ENCODE measurements at places on chromosomes 6 and 20. TPM values are rescaled to one million over a fixed set of nuclear protein-coding genes. Genes with fewer than 3 reads are reported as not detected.

DNA sequence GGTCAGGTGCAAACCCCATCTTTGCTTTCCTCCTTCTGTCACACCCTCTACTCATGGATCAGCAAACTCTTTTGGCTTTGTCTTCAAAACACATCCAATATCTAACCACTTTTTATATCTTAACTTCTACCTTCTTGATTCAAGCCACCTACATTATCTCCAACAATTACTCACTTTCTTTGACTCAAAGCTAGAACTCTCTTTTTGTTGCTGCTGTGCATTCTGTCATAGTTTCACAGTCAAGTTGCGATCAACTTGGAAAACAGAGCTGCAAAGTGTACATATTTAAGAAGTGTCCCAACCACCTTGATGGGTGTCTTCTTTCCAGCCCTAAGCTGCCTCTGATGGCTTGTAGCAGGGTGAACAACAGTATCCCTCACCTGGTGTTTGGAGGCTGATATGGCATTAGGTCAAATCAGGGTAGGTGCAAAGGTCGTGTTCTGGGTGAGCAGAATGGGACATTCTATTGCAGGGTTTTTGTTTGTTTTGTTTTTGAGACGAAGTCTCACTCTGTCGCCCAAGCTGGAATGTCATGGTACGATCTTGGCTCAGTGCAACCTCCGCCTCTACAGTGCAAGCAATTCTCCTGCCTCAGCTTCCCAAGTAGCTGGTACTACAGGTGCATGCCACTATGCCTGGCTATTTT lies 43.4 kb upstream of the RALGAPA2 start:
- H3K36me3 ChIP-seq = no peaks in the 10 kb centered on the region
- H3K27ac ChIP-seq = no peak overlapping the region
- no peak overlapping the region for H3K4me3 ChIP-seq
- no peaks in the 10 kb centered on the region for H3K4me1 ChIP-seq

DNA sequence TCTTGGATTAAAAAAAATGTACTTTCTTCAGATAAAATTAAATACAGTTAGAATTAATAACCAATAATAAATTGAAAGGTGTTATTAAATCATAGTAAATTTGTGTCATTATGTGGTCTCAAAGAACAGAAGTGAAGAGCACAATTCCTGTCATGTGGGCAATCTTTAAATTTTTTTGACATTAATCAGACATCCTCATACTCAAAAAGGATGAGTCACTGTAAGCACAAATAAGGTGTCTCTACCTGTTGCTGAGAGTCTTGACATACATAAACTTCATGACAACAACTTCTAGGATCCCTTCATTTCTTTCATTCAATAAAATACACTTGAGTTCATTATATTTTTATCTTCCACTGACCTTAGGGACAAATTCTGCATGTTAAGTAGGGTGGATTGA lies 76.1 kb downstream of the SLC22A3 start:
- H3K4me3 ChIP-seq = no peak overlapping the region
- H3K4me1 ChIP-seq = peaks cover 60% of the 10 kb centered on the region
- no peak overlapping the region for H3K27ac ChIP-seq
- H3K27me3 ChIP-seq = no peaks in the 10 kb centered on the region

DNA sequence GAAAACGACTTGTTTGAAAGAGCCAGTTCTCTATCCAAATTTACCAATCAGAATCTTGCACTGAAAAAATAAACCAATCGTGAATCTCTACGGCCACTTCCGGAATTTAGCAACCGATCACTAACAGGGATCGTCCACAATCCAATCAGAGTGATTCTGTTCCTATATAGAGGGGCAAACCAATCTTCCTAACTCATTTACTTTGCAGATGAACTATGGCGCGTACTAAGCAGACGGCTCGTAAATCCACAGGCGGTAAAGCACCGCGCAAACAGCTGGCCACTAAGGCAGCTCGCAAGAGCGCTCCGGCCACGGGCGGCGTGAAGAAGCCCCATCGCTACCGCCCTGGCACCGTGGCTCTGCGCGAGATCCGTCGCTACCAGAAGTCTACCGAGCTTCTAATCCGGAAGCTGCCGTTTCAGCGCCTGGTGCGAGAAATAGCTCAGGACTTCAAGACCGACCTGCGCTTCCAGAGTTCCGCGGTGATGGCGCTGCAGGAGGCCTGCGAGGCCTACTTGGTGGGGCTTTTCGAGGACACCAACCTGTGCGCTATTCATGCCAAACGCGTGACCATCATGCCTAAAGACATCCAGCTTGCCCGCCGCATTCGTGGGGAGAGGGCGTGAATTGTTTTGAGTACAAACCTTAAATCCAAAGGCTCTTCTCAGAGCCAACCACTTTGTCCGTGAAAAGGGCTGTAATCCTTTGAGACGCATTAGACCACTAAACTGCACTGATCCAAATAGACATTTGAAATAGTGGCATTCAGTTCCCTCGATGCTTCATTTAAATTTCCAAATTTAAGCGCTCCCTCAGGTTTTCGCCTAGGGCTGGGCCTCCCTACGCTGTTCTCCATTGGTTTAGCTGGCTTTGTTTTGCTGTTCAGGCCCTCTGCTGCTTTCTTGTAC lies 138.0 kb downstream of the HFE start:
- H3K27ac ChIP-seq = peak overlapping the region; percentile 87
- no peak for DNase-seq
- H3K27me3 ChIP-seq = no peaks in the 10 kb centered on the region
- peak overlapping the region; percentile 35 for H3K4me3 ChIP-seq
- peaks cover 15% of the 10 kb centered on the region for H3K4me1 ChIP-seq

- no peaks in the 10 kb centered on the region for H3K27me3 ChIP-seq
- H3K4me3 ChIP-seq = no peak overlapping the region
- no peak overlapping the region for H3K27ac ChIP-seq
- no peak for DNase-seq
These were observed 321.5 kb upstream of the JARID2 start for GRCh38 chr6:14924126-14925024.

DNA sequence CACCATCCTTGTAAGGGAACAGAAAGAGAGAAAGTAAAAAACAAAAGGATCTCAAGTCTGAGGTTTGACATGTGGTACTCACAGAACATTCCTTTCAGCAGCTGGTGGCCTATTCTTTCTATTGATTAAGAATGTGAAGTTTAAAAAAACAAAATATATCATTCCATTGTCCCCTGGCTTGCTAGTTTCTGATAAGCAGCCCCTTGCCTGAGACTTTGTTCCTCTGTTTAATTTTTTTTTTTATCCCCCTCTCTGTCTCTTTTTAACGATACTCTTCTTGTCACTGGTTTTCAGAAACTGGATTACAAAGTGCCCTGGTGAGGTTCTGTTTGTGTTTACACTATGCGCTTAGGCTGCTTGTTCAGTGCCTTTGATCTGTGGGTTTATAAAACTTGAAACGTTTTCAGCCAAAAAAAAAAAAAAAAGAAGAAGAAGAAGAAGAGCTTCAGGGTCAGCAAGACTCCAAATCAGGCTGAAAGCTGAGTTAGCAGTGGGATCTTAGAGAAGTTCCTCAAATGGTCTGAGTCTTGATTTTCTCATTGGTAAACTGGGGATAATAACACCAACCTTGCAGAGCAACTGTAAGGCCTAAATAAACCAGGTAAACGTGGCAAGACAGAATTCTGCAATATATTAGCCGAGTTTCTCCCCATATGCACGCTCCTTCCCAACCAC lies 45.1 kb upstream of the SLC22A23 start:
- no peaks in the 10 kb centered on the region for H3K4me1 ChIP-seq
- H3K4me3 ChIP-seq = no peak overlapping the region
- no peak overlapping the region for H3K27ac ChIP-seq
- DNase-seq = no peak

DNA sequence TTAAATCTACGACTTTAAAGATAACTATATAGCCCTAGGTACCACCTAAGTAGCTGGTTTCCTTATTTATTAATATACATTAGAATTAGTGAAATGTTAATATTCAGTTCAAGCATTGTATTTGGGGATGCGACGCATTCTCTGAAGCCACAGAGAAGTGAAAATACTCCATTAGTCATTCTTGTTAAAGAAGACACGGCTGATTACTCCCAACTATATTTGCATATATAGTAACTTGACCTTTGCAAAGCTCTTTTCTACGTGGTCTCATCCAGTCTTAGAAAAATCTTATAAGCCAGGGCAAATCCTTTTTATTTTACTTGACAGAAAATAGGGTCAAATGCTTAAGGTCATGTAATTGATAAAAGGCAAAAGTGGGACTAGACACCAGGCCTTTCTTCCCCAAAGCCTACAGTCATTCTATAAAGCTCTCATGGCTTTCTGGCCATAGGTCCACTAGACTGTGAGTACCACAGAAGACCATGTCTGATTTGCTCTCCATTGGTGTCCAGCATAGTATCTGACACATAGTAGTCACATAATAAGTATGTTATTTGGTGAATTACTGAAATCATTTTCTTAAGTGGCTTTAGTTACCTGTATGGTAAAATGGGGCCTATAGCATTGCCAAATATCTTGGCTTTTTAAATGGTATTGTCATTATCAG lies 11.3 kb downstream of the ZHX3 start:
- H3K36me3 ChIP-seq = no peaks in the 10 kb centered on the region
- no peak overlapping the region for H3K27ac ChIP-seq
- H3K4me3 ChIP-seq = no peak overlapping the region
- no peak for DNase-seq

- no peaks in the 10 kb centered on the region for H3K27me3 ChIP-seq
- no peaks in the 10 kb centered on the region for H3K4me1 ChIP-seq
- H3K27ac ChIP-seq = no peak overlapping the region
- no peaks in the 10 kb centered on the region for H3K36me3 ChIP-seq
- no peak for DNase-seq
- no peak overlapping the region for H3K4me3 ChIP-seq
These were observed 81.4 kb downstream of the CARMIL1 start for GRCh38 chr6:25360621-25361020.

DNA sequence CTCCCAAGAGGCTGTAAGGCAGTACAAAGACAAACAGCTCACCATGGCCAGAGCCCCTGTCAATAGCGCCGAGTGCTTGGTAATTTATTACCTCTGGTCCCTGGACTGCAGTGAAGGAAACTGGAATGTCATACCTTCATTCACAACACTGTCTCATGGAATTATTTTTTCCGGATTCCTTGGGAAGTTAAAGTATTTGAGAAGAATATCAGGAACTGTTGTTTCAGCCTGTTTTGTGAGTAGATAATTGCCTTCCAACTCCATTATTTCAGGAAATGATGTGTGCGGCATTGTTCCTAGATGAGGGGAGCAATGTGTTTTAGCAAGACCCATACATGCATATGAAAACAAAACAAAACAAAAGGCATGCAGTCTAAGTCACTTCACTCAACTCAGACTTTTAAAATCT lies 64.0 kb downstream of the BLOC1S5 start:
- no peak for DNase-seq
- H3K27me3 ChIP-seq = no peaks in the 10 kb centered on the region
- H3K27ac ChIP-seq = no peak overlapping the region
- no peaks in the 10 kb centered on the region for H3K4me1 ChIP-seq

- DNase-seq = no peak
- no peaks in the 10 kb centered on the region for H3K4me1 ChIP-seq
- H3K36me3 ChIP-seq = no peaks in the 10 kb centered on the region
- H3K27ac ChIP-seq = no peak overlapping the region
- H3K4me3 ChIP-seq = no peak overlapping the region
These were observed 530.2 kb downstream of the DHX35 start for GRCh38 chr20:39492223-39492797.

Gene ZNF831
- under 0.01 TPM for polyA plus RNA-seq

Gene SEL1L2
- polyA plus RNA-seq = not detected

Gene CCN5
- polyA plus RNA-seq = 1.0 TPM

Gene MROH8
- 0.46 TPM for polyA plus RNA-seq

Gene ELOVL4
- polyA plus RNA-seq = not detected

Measured in sigmoid colon (tissue), 7 donors.